ENCODE measurements at places on chromosomes 16 and 17. TPM values are rescaled to one million over a fixed set of nuclear protein-coding genes. Genes with fewer than 3 reads are reported as not detected.

Gene CORO7
- 52.1 TPM for total RNA-seq

Gene CES3
- not detected for total RNA-seq

Gene TGFB1I1
- 64.1 TPM for total RNA-seq

Gene SEPTIN1
- total RNA-seq = 0.50 TPM

Gene CXCL16
- total RNA-seq = 5.6 TPM

Gene ZC3H7A
- 84.0 TPM for total RNA-seq

Gene GLOD4
- total RNA-seq = 59.3 TPM

Gene ADAM11
- 0.13 TPM for total RNA-seq

Gene NPLOC4
- 104 TPM for total RNA-seq

Gene TEX14
- total RNA-seq = under 0.01 TPM

Gene WFDC1
- not detected for total RNA-seq

Gene PSME3IP1
- total RNA-seq = 90.6 TPM

Gene KCNH4
- under 0.01 TPM for total RNA-seq

Gene EVPLL
- not detected for total RNA-seq

Gene MYH2
- total RNA-seq = not detected

Gene KRT9
- total RNA-seq = not detected

Gene HSBP1
- total RNA-seq = 31.8 TPM

Gene MATCAP1
- 16.2 TPM for total RNA-seq

Gene ADAMTS18
- 14.1 TPM for total RNA-seq

Gene TMEM88
- 32.5 TPM for total RNA-seq

Gene CACNG5
- not detected for total RNA-seq

Gene ERI2
- 21.1 TPM for total RNA-seq

Gene BAIAP3
- 0.53 TPM for total RNA-seq

Gene ZFPM1
- total RNA-seq = 4.7 TPM

Gene FBXO39
- total RNA-seq = 2.9 TPM

Gene KRTAP9-2
- total RNA-seq = not detected

Gene CD300E
- total RNA-seq = not detected

Gene GPR139
- not detected for total RNA-seq

Gene TVP23A
- not detected for total RNA-seq

Gene DNAAF8
- total RNA-seq = 0.93 TPM

Gene IGF2BP1
- total RNA-seq = 5.1 TPM

Gene PERCC1
- total RNA-seq = not detected

Gene UQCRC2
- 256 TPM for total RNA-seq

Gene CFAP119
- 1.5 TPM for total RNA-seq

All from thoracic aorta endothelial cell (primary cell).